ENCODE measurements at places on chromosomes 7 and 10.

DNA sequence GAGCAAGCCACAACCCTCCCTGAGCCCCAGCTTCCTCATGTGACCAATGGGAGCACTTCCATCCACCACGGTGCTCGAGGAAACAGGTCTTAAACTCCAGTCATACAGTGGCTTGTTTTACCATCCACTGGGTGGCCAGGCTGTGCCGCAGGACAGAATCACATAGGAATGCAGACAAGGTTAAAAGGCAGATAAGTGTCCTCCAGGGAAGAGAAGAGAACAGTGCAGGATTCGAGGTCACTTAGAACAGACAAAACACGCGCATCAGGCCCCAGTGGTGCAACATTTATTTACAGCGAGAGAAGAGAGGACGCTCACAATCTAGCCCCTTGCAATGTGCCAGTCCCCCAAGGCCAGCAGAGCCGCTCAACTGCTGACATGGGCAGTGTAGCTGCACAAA lies 92.8 kb downstream of the TMEM130 start:
- no peak for DNase-seq

DNA sequence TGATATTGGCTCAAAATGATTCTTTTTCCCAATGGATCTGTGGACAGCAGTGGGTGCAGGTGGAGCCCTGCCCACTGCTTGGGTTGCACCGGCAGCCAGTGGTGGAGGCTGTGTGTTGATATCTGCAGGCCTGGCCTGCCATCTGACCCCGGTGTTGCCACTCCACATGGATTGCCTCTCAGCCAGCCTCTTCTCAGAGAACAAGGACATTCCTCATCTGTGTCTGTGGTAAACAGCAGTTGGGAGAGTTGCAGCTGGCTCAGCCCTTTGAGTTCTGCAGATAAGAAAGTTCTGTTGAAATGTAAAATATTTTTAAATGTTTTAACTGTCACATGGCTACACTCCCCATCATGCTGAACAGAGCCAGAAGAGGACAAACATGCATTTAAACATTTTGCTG lies 374.9 kb upstream of the CELF2 start:
- no peak for DNase-seq

- no peak for DNase-seq
These were observed 174.1 kb upstream of the MKI67 start for GRCh38 chr10:128300290-128300824.

DNA sequence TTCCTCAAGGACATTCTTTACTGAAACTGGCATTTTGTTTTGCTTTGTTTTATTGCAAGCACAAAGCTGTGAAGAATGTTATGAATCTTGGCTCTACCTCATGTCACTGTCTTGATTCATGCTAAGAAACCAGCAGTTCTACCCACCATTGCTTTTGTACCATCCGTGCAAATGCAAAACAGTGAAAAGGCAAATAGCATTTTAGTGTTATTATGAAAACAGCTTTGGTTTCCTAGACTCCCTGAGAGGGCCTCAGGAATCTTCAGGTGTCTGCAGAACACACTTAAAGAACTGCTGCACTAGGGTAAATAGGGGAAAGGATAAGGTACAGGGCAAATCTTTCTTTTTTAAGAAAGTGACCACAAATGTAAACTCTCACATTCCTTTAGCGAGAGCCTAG lies 318.9 kb downstream of the AHR start:
- DNase-seq: no peak

DNA sequence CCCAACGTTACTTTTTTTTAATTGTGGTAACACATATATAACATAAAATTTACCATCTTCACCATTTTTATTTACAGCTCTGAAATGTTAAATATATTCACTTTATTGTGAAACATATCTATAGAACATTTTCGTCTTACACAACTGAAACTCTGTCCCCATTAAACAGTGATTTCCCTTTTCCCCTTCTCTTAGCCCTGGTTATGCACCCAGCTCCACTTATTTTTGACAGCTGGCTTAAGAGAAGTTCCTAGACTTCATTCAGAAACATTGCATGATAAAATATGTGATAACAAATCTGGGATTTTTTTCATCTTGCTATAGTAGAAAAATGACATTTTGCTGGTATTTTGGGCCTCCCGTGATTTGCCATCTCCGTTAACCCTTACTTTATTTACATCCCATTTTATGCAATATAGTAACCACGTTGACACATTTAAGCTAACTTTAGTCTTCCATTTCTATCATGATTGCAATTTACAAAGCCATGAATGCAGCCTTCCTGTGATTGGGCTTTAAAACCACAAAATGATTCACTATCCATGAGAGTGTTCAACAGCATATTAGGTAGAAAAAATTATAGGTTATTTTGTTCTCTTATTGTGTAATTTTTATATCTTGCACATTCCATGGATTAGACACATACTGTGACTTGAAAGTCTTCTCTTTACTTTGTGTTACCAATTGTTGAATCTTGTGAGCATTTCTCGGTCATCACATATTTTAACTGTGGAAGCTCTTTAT lies 139.6 kb downstream of the SND1 start:
- no peak for DNase-seq

- no peak for DNase-seq
These were observed 15.1 kb upstream of the GPR15LG start for GRCh38 chr10:84158550-84158949.

DNA sequence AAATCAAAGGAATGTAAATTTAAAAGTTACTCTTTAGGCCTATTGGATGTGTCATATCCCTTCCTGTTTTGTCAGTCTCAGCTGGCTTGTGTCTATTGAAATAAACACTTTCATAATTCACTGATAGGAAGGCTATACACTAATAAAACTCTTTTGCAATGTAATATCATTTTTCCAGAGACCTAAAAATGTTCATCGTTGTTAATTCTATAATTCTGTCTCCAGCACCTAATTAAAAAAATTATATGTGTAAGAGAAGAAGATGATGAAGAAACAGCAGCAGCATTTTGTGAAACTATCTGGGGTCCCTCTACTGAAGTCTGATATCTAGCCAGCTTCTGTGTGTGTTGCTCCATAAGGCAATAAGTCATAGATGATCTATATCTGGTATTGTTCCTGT lies 602.7 kb downstream of the ETV1 start:
- DNase-seq: no peak

- DNase-seq: no peak
These were observed 39.8 kb upstream of the LANCL2 start for GRCh38 chr7:55325371-55325792.

- DNase-seq: no peak
These were observed 1.1 kb upstream of the DMTF1 start for GRCh38 chr7:87151002-87151728.

DNA sequence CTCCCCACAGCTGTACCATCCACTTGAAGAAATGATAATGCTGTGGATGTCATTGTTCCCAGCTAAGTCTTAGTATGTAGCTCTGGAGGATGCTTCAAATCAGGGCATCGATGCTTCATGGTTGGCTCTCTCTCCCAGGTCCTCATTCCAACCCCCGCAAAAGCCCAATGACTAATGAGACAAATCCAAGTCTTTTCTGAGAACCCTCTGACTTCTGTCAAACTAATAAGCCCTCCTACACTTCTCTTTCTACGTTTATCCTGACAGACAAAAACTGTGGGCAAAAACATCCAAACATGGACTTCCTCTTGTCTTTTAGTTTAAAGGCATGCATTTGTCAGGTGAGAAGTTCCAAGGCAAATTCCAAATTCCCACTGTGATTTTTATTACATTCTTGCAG lies 260.4 kb upstream of the TAC1 start:
- DNase-seq: no peak

GRCh38 chr10:128431083-128431482 lies 304.9 kb upstream of the MKI67 start:
- no peak for DNase-seq

DNA sequence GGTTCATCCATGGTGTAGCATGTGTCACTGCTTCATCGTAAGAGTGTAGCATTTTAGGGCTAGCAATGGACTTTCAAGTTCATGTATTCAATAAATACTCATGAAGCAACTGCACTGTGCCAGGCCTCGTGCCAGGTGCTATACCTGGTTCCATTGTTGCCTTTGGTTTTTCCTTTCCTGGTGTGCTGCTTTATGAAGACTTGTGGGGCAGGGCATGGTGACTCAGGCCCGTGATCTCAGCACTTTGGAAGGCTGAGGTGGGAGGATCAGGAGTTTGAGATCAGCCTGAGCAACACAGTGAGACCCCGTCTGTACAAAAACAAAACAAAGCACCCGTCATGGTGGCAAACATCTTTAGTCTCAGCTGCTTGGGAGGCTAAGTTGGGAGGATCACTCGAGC lies 2.2 kb upstream of the CPA4 start:
- no peak for DNase-seq

DNA sequence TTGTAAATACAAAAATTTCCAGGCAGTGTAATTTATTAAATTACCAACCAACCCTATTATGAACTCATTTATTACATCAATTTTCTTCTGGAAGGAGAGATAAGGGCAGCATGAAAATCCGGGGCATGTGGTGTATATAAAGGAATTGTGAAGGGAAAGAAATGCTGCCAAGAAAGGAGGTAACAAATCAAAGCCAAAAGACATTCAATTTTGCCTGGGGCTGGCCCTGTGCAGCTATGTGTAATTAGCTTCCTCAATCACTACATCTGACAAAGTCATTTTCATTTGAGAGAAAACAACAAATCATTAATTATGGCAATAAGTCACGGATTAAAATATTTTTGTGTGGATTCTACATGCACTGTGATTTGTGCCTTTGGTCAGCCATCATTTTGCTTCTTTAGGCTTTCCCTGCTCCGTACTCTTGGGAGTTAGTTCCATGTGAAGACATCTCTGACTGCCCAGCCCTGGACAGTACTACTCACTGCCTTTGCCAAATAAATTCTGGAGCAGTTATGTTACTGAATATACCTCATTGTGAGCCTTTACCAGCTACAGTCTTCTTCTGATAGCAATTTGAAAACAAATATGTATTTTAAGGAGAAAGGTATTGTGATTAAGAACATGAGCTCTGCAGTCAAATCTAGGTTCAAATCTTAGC lies 191.7 kb downstream of the RELN start:
- no peak for DNase-seq

GRCh38 chr7:31382722-31383121 lies 42.2 kb upstream of the NEUROD6 start:
- DNase-seq: no peak

DNA sequence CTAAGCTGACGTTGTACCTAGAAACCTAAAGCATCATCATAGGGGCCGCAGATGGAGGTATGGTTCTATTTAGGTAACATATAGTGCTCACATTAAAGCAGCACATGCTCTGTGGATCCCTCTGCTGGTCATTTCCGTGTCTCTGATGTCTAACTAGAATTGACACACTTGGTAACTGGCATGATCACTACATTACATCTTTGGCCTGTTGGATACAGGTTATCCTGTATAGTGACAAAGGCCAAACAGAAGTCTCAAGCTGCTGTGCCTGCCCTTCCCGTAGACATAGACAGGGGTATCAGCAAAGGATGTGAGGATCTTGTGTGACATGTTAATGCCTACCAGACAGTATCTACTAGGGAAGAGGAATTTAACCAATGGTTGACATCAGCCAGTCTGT lies 51.2 kb downstream of the KIF5B start:
- peak; percentile 46 for DNase-seq

GRCh38 chr7:80699045-80699638 lies 60.7 kb downstream of the CD36 start:
- DNase-seq: peak; percentile 13

- DNase-seq: no peak
These were observed 110.2 kb downstream of the XRCC2 start for GRCh38 chr7:152565731-152566130.

GRCh38 chr7:39979406-39980073 lies 29.5 kb downstream of the CDK13 start:
- DNase-seq: no peak

- no peak for DNase-seq
These were observed 217.9 kb downstream of the GALNT17 start for GRCh38 chr7:71349682-71350481.

DNA sequence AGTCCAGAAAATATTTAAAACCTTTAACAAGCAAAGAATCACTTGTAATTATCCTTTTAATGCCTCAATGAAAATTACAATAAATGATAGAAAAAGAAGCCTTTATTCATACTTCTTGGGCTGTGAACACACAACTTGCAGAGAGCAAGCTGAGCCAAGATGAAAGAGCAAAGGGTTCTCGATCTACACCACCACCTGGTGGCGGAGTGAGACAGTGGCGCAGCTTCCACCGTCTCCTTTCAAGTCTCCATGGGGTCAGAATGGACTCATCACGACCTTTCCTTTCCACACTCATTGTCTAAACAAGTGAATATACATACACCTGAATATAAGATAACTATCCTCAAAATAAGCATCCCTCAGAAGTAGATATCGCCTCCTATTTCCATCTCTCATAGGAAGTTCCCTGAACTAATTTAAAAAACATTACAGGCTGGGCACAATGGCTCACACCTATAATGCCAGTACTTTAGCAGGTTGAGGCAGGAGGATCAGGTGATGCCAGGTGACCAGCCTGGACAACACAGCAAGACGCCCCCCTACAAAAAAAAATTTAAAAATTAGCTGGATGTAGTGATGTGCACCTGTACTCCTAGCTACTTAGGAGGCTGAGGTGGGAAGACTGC lies 40.7 kb downstream of the ATE1 start:
- peak; percentile 58 for DNase-seq

- no peak for DNase-seq
These were observed 2.0 kb upstream of the KMT2E start for GRCh38 chr7:105011831-105012502.

DNA sequence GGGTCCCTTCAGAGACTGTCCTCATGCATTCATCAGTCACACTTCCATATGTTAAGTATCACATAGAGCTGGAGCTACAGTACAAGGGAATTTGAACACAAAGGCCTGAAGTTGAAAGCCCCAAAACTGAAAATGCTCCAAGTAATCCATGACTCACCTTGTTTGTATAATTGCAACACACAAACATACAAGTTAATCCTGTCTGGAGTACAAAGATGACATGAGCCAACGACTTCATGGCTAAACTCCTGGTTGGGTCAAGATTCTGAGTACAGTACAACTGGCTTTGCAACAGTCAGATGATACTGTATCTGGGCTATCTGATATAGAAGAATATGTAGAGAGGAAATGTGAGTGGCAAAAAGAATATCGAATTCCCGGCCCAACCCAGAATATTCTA lies 73.1 kb upstream of the AASS start:
- DNase-seq: no peak

GRCh38 chr7:7569081-7569527 lies 2.4 kb downstream of the MIOS start:
- peak; percentile 79 for DNase-seq

GRCh38 chr10:99522470-99523250 lies 10.1 kb upstream of the NKX2-3 start:
- no peak for DNase-seq

DNA sequence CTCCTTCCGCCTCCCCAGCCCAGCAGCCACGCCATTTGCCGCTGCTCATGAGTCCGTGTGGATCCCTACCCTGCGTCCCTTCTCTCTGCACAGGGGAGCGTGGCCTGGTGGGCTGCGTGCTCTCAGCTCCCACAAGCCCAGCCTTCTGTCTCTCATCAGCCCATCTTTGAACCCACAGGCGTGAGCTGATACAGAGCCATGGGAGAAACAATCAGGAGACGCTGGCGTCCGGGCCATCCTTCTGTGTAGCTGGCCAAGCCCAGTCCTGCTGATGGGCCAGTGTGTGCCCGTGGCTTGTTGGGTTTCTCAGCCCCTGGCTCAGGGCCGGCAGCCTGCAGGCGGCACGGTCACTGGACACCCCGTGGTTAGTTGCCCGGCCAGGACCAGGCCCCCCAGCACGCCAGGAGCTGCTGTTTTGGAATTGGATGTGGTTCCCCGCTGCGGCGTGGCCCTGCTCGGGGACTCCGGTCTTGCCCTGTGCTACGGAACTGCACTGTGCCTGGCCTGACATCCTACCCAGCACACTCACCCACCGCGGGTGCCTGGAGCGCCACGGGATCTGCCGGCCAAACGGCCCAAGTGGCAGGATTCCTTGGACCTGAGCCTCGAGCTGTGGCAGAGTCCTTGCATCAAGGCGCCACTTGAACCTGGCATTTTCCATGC lies 88.9 kb downstream of the ELFN1 start:
- DNase-seq: no peak
